ENCODE measurements at places on chromosomes 5 and 9.
A peak's percentile ranks its signal among the peaks of the same experiment; 100 is the strongest.

- DNase-seq: no peak
These were observed 97.0 kb upstream of the NIPAL4 start for GRCh38 chr5:157362982-157363381.

- DNase-seq: no peak
These were observed 74.8 kb downstream of the ST8SIA4 start for GRCh38 chr5:100828071-100828897.

GRCh38 chr9:77582525-77582924, 65.6 kb downstream of the GNA14 start:
- no peak for DNase-seq

GRCh38 chr9:114487607-114488300, 17.5 kb downstream of the WHRN start:
- DNase-seq: peak; percentile 57

DNA sequence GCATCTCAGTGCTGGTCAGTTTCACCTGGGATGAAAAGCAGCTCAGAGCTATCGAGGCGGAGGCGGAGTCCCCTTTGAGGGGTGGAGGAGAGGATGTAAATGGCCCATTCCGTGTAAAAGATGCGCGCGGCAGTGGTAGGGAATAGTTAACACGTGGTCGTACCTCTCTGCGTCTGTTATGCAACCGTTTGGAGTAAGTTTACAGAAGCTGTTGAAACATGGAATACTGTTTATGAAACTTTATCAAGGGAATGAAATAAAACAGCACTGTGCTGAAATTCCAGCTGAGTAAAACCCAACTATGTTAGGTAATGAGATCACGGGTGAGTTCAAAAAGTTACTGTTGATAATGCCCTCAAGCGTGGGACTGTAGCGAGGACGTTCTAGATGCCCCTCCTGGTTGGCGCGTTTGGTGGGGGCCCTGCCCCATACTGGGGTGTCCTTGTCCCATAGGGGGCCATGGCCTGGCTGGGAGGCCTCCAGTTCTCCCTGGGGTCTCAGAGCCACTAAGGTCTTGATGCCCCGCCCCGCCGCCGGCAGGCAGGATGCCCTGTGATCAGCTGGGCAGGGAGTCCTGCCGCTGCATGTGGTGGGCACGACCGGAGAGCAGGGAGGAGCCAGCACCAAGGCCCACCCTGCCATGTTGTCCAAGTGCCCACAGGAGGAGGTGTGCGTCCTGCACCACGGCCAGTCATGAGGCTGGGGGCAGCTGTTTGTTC, 90.9 kb downstream of the COL5A1 start:
- DNase-seq: no peak

DNA sequence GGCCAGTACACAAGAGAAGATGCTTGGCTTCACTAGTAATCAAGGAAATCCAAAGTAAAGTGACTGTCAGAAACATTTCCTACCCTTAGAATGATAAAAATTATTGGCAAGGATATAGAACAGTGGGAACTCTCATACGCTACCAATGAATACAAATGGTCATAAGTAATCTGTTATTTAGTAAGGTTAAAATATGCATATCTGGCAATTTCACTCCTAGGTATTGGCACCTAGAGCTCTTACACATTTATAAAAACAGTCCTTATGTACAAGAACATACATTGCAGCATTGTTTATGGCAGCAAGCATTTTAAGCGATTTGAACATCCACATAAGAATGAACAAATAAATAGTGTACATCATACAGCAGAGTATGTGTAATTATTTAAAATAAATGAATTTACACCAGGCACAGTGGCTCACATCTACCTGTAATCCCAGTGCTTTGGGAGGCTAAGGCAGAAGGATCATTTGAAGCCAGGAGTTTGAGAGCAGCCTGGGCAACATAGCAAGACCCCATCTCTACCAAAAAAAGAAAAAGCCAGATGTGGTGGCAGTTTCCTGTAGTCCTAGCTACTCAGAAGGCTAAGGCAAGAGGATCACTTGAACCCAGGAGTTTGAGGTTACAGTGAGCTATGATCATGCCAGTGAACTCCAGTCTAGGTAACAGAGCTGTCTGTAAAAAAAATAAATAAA, 93.3 kb downstream of the NIPBL start:
- no peak for DNase-seq

GRCh38 chr5:156802501-156802900, 47.6 kb upstream of the PPP1R2B start:
- DNase-seq: no peak

DNA sequence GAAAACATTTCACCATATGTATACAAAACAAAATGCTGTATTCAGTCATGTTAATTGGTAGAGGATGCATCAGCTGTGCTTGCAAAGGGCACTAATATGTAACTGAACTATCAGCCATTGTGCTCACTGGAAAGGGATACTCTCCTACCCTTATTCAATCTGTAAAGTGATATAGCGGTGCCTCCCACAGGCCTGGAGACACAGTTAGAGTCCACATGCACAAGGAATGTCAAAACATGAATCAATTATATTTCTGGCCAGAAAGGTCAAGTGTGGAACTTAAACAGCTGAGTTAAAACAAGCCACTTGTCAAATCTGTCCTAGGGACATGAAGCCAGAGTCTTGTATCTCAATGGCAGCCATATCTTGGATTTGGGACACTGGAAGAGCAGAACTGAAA, 71.2 kb upstream of the IZUMO3 start:
- no peak for DNase-seq

DNA sequence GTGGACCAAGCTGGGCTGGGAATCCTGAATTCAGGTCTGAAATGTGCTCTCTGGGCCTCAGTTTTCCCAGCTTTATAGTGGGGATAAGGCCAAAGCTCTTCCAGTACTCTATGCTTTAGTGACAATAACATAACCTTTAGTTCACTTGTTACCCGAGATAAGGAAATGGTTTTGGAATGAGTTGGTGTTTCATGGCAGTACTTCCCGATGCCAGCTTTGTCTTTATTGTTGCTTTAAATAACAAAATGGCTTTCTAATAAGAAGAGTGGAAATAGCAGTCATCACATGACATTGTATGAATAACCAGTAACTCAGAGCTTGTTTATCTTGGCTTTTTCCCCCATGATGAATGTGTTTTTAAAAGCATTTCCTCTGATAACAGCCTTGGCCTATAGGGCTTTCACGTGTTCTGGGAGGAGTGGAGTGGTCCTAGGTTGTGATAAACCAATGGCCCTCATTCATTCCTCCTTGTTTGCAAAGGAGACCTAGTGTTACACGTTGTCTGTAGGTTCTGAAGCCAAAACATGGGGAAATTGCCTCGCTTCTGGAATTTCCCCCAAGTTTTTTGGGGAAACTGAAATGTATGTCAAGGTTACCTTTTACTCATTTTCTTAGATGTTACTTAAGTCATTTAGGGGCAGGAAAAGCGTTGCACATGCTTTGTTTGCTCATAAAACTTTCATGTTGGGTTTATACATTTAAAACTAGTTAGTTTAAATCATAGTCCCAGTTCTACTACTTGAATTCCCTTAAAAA, 53.7 kb downstream of the ZNF618 start:
- no peak for DNase-seq

- no peak for DNase-seq
These were observed 67.6 kb downstream of the NMUR2 start for GRCh38 chr5:152337484-152337883.

DNA sequence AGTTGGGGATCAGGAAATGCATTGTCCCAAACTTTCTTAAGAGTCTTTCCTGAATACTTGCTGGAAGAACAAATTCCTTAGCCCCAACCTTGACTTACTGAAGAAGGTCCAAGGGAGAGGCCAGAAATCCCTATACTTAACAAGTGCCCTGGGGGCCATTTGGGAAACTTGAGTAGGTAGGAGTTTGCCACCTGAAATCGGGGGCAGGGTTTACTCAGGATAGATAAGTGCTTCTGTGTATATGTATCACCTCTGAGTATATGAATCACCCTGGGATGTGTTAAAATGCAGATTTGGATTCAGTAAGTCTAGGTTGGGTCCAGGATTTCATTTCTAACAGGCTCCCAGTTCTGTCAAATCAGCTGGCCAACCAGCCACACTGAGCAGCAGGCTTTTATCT, 47.9 kb upstream of the MYO10 start:
- no peak for DNase-seq

- DNase-seq: no peak
These were observed 194.6 kb upstream of the KIF2A start for GRCh38 chr5:62111428-62111827.

- no peak for DNase-seq
These were observed 65.8 kb upstream of the DAPK1 start for GRCh38 chr9:87431837-87432236.

DNA sequence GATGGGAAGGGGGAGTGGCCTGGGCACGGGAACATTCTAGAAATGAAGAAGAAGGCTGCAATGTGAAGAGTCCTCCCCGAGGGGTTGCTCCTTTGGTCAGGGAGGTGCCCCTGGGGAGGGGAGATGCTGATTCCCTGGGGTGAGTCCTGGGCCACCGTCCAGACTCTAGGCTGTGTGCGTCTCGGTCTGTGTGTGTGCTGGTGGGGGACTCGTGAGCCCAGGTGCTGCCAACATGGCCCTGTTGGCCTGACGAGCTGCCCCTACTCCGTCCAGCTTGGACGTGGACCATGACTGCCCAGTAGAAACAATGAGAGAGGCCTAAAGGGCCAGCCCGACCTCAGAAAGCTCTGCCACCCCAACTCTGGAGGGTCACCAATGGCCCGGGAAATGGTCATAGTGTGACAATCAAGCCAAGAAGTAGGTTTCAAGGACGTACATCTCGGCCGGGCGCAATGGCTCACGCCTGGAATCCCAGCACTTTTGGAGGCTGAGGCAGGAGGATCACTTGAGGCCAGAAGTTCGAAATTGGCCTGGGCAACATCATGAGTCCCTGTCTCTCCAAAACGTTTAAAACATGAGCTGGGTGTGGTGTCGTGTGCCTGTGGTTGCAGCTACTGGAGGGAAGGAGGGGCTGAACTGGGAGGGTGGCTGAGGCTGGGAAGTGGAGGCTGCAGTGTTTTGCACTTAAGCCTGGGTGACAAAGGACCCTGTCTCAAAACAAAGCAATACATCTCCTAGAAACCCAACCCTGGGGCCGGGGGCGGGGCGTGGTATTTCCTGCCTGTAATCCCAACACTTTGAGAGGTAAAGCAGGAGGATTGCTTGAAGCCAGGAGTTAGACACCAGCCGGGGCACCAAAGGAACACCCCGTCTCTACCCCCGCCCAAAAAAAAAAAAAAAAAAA, 17.0 kb downstream of the LHX3 start:
- no peak for DNase-seq

DNA sequence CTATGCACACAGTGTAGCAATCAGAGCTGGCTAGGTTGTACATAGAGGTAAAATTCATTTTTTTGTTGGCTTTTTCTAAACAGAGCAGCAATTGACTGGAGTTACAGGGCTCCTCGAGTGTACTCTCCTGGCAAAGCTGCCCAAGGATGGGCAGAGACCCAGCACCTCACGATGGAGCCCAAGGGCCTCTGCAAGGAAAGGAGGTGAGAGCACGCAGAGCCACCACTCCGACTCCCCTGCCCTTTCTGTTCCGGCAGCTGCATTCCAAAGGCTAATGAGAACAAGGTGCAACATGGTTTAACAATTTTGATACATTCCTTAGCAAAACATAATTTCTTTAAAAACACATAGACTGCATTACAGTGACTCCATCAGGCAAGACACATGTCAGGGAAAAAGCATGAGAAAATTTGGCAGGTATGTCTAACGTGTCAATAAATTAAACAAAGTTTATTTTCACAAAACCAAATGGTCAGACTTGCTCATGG, 47.5 kb downstream of the SAXO1 start:
- no peak for DNase-seq

- DNase-seq: no peak
These were observed 9.6 kb downstream of the PRRT1B start for GRCh38 chr9:131554843-131555351.

All from CD8-positive, alpha-beta T cell (primary cell).